ENCODE measurements at places on chromosomes 4 and X.

DNA sequence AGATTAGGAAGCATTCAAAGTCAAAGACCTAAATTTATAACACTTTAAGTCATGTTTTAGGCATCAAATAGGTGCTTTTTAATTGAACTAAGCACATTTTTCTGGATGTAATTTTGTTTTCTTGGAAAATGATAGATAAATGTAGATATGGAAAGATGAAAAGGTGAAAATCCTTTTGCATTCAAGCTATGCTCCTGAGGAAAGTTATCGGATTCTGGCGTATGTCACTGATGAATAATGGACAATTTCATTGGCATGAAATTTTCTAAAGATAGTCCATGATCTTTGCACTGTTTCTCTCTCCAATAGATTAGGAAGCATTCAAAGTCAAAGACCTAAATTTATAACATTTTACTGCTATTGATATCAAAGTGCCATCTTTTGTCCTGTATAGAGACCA lies 444.2 kb upstream of the PABPC4L start:
- DNase-seq: no peak

DNA sequence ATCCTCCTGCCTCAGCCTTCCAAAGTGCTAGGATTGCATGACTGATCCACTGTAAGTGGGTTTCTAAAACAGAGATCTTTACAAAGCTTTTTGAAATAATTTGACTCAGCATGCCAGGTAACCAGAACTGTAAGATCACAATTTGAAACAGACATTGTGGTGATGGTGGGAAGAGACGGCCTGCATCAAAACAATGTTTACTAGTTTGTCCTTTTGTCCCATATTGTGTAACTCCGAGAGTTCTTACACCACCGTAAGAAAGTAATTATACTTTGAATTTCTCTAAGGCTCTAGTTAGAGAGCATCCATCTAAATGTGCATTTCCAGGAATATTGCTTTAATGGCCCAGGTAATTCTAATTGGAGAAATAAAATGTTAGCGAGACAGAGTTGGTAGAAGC lies 594 bp upstream of the ARHGAP24 start:
- no peak for DNase-seq

GRCh38 chr4:107050525-107051135 lies 14.5 kb upstream of the DKK2 start:
- no peak for DNase-seq

- no peak for DNase-seq
These were observed 168.9 kb upstream of the PUDP start for GRCh38 chrX:7316887-7317286.

All from GM12864 (cell line).